ENCODE measurements at places on chromosomes 5 and 9.
A peak's percentile ranks its signal among the peaks of the same experiment; 100 is the strongest.

GRCh38 chr5:148141645-148142044 lies 26.7 kb upstream of the SPINK14 start:
- no peak for DNase-seq

- no peak for DNase-seq
Observed at GRCh38 chr9:36803961-36804360, 230.1 kb downstream of the PAX5 start.

GRCh38 chr5:174293006-174293405 lies 247.5 kb downstream of the NSG2 start:
- DNase-seq: no peak

DNA sequence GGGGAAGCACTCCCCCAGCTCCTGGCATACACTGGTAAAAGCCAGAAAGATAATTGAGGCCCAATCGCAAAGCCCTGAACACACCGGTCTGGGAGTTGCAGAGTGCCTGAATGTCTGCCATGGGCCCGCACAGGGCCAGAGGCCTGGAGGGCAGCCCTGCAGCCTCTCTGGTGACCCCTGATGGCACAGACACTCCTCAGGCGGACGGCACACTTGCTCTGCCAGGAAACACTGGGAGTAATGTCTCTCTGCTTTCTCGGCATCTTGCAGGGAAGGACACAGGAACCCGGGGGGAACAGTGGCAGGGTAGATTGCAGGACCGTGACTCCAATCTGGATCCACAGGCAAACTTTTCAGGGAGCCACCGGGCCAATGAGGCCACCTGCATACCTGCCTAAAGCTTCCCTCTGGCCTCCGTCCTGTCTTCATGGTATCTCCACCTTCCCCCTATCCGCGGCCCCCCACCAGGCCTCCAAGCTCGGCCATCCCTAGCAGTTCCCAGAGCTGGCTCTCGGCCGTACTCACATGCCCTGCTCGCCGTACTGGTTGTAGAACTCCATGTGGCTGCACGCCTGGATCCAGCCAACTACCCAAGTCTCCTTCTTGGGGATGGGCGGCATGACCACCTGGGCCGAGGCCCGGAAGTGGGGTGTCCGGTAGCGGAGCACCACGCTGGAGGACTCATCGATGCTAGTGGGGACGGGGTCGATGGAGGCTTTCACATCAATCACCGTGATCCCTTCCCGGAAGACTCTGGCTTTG lies 797 bp downstream of the FAM78A start:
- no peak for DNase-seq

- DNase-seq: no peak
Observed at GRCh38 chr9:130616451-130616850, 37.1 kb downstream of the FUBP3 start.

- peak; percentile 58 for DNase-seq
Observed at GRCh38 chr9:73093016-73093739, 58.5 kb upstream of the ANXA1 start.

- no peak for DNase-seq
Observed at GRCh38 chr5:119220576-119221197, 135.1 kb upstream of the TNFAIP8 start.

GRCh38 chr5:54388409-54388808 lies 67.1 kb upstream of the HSPB3 start:
- no peak for DNase-seq

GRCh38 chr5:67816456-67816855 lies 399.1 kb upstream of the PIK3R1 start:
- no peak for DNase-seq

- DNase-seq: no peak
Observed at GRCh38 chr5:35919191-35919590, 19.2 kb downstream of the CAPSL start.

DNA sequence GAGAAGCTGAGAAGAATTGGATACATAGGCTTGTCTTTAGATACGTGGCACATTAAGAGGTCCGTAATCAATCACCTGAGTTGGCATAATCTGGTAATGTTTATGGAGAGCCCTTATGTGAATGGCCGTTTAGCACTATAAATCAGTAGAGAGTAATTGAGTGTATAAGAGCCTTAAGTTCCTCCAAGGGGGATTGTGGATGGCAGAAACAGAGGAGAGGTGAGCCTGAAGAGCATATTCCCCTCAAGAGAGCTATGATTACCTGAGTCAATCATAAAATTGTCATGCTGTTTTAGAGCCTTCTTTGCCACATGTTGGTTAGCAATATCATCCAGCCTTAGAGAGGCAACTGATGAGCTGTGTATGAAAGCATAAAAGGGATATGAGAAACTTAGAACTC lies 58.8 kb downstream of the FOCAD start:
- peak; percentile 36 for DNase-seq

GRCh38 chr5:76144513-76145274 lies 61.5 kb downstream of the SV2C start:
- DNase-seq: no peak

- DNase-seq: no peak
Observed at GRCh38 chr5:132841305-132841704, 10.9 kb upstream of the SHROOM1 start.

- DNase-seq: no peak
Observed at GRCh38 chr5:175494264-175495183, 16.2 kb downstream of the SFXN1 start.

DNA sequence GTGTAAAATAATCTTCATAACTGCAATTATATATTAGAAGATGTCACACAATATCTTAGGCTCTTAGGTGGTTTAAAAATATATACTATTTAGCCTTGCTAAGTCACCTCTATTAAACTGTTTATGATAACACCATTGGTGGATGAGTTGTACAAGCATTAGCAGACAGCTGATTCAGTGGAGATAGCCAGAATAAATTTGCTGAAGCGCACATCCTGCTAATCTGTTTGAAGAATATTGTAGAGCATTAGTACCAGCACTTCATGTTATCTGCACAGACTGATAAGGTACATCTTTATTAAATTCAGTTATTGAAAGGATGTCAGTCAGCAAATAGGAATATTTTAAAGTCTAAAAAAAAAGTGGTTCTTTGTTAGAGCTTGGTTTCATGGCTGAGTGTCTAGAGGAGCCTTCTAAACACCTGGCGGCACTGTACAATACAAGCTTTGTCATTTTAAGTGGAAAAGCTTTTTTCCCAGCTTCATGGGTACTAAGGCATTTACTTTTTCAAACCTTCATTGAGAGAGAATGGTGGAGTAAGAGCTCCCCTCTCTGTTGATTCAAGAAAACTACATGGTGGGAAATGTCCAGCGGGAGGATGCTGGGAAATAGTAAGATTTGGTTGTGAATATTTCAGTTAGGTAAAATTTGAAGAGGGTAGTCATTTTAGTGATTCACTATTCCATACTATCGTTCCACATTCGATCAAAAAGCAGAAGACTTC lies 275.1 kb downstream of the SLF1 start:
- peak; percentile 10 for DNase-seq

- DNase-seq: no peak
Observed at GRCh38 chr5:34756781-34757624, 82.0 kb upstream of the TTC23L start.

GRCh38 chr5:32461441-32462120 lies 17.0 kb upstream of the ZFR start:
- DNase-seq: no peak

GRCh38 chr9:37652261-37652660 lies 1.5 kb downstream of the FRMPD1 start:
- no peak for DNase-seq

DNA sequence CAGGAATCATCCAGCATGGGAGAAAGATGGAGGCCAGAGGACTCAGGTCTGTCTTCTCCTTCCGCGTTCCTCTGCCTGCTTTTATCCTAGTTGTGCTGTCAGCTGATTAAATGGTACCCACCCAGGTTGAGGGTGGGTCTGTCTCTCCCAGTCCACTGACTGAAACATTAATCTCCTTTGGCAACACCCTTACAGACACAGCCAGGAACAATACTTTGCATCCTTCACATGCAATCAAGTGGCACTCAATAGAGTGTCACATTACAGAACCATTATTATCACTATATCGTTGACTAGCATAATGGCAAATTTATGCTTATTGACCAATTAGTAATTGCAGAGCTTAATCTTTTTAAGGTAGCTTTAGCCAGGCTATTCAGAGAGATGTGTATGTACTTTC lies 64.8 kb downstream of the UNC13B start:
- DNase-seq: peak; percentile 58

DNA sequence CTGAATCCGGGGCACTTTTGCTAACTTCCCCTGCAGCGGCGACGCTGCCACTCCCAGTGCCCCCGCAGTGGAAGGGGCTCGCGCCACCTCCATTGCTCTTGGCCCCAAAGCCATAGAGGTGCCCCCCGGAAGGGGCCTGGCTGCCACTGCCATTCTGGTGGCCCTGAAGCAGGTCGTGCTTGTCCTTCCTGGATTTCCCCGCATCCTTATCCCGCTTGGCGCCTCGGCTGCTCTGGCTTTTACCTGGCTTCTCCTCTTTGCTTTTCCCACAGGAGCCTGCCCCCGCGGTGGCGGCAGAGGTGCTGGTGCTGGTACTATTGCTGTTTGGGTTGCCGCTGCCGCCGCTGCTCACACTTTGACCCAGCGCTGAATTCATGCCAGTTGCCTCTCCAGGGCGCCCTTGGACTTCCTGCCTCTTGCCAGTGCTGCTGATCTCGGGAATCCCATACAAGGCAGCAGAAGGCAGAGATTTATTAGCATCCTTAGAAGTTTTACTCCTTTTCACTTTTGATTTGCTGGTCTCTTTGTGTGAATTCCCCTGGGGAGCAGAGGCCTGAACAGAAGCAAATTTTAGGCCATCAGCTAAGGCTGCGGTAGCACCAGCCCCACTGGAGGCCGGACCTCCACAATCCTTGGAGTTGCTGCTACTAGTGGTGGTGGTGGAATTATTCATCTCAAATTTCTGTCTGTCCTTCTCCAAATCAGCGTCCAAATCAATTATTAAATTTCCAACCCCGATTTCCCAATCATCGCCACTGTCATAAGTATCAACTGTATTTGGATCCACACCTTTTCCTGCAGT lies 2.1 kb downstream of the ZNF608 start:
- DNase-seq: no peak

DNA sequence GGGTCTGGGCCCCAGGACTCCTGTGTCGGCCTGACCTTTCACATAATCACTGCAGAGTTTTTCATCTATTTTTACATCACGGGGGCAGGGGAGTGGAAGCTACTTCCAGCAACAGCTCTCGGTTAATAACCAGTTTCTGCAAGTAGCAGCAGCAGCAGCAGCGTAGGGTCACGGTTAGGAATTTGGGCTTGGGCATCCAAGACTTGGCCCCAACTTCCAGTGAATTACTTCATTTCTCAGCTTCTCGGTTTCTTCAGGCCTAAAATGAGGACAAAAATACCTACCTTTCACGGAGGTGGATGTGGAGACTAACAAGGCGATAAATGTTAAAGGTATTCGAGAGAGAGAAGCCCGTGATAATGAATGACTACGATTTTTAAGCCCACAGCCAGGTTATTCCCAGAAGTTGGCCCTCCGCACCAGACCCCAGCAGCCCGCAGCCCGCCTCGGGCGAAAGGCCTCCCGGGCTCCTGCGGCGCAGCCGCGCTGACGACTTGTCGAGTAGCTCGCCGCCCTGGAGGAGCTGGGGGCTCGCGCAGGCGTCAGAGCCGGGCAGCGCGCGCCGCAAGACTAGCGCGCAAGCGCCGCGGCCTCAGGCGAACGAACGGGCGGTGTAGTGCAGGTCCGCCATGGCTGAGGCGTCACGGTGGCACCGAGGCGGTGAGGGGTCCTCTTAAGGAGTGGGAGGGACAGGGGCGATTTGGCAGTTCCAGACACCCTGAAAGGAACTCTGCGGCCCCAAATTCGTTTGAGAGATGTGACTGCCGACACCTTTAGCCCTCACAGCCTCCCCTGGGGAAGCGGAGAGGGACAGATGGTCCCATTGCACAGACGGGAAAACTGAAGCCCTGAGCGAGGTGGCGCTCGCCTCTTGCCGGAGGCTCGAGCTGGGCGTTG lies at the start of gene PKD2L2:
Gene PKD2L2 (plus strand): TSS at position 595 of the 897 bp plus-strand sequence. CDS start 35 bp downstream, at position 630.
- DNase-seq: no peak

GRCh38 chr9:4095484-4095883 lies 204.4 kb downstream of the GLIS3 start:
- DNase-seq: no peak

DNA sequence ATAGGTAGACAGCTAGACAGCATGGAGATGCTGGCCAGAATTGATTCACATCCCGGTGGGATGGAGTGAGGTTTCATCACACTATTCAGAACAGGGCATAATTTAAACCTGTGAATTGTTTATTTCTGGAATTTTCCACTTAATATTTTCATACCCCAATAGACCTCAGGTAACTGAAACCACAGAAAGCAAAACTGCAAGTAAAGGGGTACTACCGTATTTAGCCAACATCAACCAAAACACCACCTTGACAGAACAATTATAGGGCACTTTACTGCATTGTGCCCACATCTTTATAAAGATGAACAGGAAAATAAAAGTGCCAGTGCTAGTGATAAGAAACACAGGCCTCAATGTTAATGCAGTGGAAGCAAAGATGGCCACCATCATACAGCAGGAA lies 7.5 kb downstream of the SERINC5 start:
- no peak for DNase-seq

- no peak for DNase-seq
Observed at GRCh38 chr5:57725658-57726504, 243.3 kb upstream of the ACTBL2 start.

- DNase-seq: no peak
Observed at GRCh38 chr5:76801159-76801802, 17.5 kb upstream of the F2RL1 start.

- no peak for DNase-seq
Observed at GRCh38 chr5:33423018-33423630, 17.6 kb upstream of the TARS1 start.

GRCh38 chr5:67335426-67335825 lies 138.8 kb upstream of the CD180 start:
- no peak for DNase-seq

DNA sequence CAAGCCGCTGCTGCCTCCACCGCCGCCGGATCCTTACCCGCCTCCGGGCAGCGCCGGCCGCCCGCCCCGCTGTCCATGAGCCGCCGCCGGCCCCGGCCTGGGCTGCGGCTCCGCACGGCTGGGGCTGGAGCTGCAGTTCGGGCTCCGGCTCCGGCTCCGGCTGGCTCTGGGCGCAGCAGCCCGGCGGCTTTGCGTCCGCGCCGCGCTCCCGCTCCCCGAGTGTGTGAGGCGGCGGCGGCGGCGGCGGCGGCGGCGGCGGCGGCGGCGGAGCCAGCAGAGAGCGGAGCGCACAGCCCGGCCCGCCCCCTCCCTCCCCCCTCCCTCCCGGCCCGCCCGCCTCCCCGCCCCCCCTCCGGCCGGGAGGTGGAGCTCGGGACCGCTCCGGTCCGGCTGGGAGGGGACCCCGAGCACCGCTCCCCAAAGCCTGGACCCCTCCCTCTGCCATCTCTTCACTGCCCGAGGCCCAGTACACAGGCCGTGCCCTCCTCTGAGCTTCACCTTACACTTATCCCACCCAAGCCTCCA lies at the start of gene PCDH1:
Gene PCDH1 (minus strand): TSS at position 225 of the 525 bp plus-strand sequence. CDS start 148 bp downstream, at position 77.
- peak; percentile 64 for DNase-seq

- no peak for DNase-seq
Observed at GRCh38 chr5:73117088-73117740, 3.2 kb upstream of the TMEM171 start.

DNA sequence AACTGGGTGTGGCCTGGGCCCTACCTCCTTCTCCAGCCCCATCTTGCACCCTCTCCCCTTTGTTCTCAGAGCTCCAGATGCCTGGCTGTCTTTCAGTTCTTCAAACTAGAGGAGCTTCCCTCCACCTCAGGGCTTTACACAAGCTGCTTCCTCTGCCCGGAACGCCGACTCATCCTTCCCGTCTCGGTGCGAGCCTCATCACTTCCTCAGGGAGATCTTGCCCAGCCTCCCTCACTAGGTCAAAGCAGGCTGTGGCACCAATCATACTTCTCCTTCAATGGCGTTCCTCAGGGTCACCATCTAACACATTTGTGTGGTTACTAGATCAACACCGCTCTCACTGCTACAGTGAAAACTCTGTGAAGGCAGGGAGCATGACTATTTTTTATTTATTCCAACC lies 56.2 kb upstream of the ZSWIM6 start:
- DNase-seq: no peak

GRCh38 chr9:18194316-18194715 lies 279.6 kb upstream of the ADAMTSL1 start:
- DNase-seq: no peak

Measured in NCI-H1417 (cell line).